ENCODE measurements at places on chromosomes 2 and 18. TPM values are rescaled to one million over a fixed set of nuclear protein-coding genes. Genes with fewer than 3 reads are reported as not detected.
A peak's percentile ranks its signal among the peaks of the same experiment; 100 is the strongest.

DNA sequence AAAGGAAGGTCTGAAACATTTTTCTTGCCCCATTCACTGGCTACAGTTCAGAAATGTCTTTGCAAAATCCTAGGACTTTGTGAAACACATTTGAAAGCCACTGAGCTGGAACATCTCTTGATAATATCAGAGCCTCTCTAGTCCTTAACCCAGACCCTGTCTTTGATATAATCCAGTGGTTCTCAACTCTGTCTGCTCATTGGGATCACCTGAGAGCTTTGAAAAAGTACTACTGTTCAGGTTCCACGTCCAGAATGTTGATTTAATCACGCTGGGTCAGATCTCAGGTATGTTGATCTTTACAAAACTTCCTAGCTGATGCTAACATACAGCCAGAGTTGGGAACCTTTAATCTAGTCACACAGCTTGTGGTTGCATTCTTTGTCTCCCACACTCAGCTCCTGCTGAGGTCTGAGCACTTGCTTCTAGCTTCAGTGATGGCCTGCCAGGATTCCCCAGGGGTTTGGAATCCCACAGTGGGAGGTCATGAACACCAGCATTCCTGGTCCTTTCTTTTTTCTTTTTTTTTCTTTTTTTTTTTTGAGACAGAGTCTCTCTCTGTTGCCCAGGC is 262.7 kb downstream of the SETBP1 start:
- peak; percentile 75 for DNase-seq

DNA sequence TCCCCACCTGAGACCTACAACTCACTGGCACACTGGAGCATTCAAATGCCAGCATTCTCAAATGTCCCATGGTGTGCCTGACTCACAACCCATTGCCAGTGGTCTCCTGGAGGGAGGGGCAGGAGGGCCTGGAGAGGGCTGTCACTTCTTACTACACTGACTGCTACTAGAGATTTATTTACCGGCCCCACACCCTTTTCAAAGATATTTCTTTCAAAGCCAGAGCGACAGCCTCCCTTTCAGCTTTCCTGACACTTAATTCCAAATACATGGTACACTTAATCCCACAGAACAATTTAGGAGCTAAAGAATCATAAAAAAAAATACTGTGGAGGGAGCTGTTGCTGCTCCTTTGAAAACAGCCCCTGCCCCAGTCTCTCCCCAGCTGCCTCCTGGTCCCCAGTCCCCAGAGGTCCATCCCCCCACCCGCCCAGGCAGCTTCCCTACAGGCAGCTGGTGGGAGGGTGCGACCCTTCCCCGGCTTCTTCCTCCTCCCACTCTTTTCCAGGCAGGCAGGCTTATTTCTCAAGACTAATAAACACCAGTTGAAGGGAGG is 129.1 kb upstream of the SMAD2 start:
- no peak for DNase-seq

DNA sequence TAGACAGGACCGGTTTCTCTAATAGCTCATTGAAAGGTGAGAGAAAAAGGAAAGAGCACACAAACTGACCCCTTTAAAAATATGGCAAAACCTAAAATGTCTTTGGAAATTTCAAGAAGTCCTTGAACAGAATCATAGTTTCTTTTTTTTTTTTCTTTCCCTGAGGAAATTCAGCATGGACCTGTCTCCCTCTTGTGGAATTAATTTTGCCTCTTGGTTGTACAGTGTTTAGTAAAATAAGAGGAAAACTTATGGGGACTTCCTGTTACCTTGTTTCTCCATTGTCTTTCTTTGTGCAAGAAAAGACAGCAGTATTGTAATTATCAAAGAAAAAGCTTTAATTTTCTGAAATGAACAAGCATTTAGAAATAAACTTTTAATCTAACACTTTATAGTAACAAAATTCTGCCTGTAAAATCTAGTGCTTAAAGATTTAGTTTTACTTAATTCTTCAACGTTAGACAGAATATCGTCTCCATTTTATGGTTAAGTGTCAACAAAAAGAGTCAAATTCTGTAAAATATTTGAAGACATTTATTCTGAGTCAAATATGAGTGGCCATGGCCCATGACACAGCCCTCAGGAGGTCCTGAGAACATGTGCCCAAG is 176.3 kb upstream of the NABP1 start:
- peak; percentile 66 for DNase-seq

DNA sequence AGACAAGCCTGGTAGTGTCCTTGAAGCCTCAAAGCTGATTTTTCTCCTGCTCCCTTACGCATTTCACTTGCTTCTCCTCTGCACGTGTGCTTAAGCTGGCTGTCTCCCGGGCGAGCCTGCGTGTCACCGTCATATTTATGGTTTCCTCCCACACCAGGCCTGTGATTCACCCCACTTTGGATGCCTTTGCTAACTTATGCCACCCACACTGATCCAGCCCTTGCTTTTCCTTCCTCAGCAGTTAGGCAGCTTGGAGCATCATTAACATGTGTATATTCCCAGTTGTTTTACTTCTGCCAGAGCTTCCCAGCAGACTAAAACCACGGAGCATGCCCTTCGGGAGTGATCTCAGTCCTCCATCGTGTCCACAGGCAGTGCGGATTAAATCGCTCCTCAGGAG is 2.2 kb downstream of the ST3GAL5 start:
- peak; percentile 99 for DNase-seq

GRCh38 chr2:235002198-235003095 is 50.6 kb downstream of the SH3BP4 start:
- no peak for DNase-seq

DNA sequence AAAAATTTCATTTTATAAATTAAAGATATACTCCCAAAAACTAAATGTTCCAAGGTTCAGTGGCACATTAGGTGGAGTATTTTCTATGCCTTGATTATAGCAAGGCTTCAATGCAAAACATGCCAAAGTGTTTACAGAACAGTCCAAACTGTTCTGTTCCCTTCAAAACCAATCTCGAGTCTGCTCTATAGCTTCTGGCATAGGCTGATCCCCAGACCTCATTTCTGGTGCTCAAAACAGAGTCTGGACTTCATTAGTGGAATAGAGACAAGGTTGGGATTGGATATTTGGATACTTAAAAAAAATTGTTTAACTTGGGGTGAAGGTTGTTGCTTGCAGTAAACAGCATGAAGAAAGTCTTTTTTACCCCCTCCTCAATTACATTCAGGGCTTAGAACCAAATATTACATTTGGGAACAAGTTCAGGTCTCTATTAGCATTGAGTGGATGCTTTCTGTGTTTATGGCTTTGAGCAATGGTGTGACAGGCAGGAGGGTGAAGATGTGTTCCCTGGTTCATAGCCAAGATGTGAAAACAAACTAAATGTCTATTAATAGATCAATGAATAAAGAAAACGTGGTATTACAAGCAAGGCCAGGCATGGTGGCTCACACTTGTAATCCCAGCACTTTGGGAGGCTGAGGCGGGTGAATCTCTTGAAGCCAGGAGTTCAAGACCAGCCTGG is 208.1 kb upstream of the RND3 start:
- no peak for DNase-seq

DNA sequence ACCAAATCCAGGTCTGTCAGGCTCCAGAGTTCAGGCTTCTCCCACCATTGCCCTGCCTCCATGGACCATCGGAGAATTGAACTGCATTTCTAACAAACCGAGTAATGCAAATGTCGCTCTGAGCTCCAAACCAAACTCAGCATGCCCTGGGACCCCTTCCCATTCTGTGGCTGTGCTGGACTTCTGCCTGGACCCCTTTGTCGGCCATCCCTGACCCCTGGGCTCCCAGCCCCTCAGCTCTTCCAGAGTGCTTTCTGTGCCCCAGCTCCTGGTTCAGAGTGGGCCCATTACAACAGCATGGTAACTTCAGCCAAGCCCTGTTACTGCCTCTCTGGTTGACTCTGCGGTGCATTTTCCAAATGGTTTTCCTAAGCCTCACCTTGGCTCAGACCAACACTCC is 55.1 kb upstream of the MAPRE3 start:
- DNase-seq, result no peak

DNA sequence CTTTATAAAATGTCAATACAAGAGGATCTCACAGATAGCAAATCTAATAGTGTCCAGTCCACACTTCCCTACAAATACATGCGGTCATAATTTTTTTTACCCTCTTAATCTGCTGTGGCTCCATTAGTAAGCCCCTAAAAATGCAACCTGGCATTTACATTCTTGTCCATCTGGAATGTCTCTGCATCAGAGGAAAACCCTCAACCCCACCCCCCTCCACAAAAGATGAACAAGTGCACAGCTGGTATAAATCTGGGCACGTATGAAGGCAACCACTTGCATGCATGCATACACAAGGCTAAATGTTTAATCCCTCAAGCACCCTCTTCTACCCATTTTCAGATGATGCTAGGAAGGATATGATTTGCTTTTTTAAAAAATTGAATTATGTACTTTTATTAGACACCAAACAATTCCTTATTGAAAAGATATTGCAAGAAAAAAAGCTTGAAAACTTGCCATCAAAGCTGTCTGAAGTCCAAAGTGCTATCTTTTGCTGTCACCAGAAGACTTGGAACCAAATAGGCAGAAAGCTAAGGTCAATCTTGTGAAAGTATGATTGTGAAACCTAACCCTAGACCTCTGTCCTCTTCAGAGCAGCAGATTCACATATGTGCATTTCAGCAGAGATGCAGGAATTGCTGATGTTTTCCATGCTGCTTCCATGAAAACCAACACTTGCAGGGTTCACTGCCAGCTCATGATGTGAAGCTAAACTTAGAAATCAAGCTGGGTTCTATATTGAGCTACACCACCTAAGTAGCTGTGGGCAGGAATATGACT is 39.0 kb downstream of the IRS1 start:
- DNase-seq, result peak; percentile 96

- peak; percentile 16 for DNase-seq
Observed at GRCh38 chr2:171958475-171958874, 36.2 kb downstream of the HAT1 start.

- DNase-seq, result no peak
Observed at GRCh38 chr2:222315443-222316121, 16.8 kb upstream of the PAX3 start.

DNA sequence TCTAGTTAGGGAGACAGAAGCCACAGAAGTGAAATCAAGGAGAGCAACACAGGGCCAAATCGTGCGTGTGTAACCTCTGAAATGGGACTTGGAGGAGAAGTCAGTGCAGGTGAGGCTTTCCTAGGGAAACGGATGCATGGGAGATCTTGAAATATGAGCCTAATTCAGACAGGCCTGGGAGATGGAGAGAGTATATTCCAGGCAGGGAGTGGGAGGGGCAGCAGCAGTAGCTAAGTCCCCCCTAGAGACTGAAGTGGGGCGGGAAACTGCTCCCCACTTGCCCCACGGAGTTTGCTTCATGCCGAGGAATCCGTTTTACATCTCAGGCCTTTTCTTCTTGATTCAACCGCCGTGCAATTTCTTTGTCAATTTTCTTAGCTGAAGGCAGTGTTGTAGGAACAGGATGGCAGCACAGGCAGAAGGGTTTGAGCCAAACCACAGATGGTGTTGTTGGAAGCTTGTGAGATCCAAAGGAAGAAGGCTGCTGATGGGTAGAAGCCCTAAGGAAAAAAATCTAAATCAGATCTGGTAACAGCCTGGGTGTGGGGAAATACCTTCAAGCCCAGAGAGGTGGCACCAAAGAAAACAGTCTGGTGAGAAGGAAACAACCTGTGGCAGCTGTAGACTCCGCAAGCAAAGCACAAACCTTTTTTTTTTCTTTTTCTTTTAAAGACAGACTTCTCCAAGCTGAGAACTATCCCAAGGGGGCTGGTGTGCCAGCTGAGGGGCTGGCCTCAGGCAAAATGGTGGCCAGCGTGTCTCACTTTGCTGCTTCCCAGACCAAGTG is 40.2 kb downstream of the EPAS1 start:
- peak; percentile 33 for DNase-seq

DNA sequence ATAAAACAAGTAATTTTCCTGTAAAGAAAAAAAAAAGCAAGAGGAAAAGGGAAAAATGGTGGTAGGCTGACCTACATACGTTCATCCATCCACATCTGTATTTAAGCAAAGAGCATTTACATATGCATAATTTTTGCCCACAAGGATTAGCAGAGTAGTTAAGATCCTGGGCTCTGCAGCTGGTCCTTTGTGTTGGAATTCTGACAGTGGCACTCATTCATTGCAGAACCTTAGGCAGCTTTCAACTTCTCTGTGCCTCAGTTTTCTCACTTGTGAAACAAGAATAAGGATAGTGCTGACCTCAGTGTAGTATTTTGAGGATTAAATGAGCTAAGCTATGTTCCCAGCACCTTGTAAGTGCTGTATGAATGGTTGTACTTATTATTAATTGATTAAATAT is 211.3 kb downstream of the ARL4C start:
- DNase-seq, result peak; percentile 39

Gene POTEI
- not detected for total RNA-seq

Gene AMER3
- not detected for total RNA-seq

Gene SYT4
- not detected for total RNA-seq

Gene GPR39
- 39.9 TPM for total RNA-seq

Gene AKAIN1
- total RNA-seq, result not detected

Gene TSPYL6
- total RNA-seq, result not detected

Gene IL36RN
- total RNA-seq, result not detected
